ENCODE measurements at places on chromosomes 12 and 14.

DNA sequence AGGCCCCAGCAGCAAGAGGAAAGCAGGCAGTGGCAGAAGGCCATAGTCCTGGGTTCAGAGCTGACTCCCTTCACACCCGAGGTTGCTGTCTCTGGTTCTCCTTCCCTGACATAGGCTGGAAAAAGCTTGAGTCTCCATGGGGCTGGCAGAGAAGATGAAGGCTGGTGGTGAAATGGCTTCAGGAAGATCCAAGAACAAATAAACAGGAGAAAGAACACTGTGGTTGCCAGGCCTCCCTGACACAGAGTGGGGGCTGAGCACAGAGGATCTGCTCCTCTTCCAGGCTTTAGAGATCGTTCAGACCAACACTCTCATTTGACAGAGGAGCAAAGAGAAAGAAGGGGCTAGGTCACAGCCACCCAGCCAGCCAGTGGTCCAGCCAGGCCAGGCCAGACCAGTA lies 14.3 kb downstream of the HDAC7 start:
- DNase-seq, result no peak

- no peak for DNase-seq
Observed at GRCh38 chr12:7609495-7609894, 56.2 kb downstream of the APOBEC1 start.

DNA sequence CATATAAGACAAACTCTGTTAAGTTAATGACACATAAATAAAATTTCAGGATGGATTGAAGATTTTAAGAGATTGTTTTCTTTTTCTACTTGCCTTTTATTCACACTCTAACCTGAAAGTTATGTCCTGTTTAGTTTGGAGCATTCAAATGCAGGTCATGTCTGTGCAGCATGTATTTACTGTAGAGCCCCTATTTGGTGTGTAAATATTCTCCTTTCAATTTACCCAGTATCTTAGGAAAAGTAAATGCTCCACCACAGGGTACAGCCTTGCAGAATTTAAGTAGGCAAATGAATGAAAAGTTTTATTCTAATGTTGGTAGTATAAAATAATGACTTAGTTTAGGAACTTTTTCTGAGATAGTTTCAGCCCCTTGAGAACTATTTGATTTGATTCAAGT lies 6.2 kb upstream of the DCN start:
- DNase-seq, result no peak

GRCh38 chr12:28759333-28759732 lies 389.7 kb upstream of the FAR2 start:
- DNase-seq, result no peak

DNA sequence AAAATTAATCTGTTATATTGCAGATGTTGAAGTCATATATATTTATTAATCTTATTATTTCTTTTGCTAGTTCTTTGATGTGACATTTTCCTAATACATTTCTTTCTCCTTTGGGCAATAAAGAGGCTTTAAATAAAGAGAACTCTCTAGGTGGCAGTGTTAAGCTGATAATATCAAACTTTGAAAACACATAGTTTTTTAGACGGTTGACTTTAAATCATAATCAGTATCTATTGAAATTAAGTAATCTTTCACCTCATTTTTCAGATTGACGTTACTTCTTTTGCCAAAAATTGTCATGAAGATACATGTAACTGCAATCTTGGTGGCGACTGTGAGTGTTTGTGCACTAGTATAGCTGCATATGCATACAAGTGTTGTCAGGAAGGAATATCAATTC lies 130.8 kb upstream of the PTPRQ start:
- no peak for DNase-seq

- DNase-seq, result no peak
Observed at GRCh38 chr14:40188006-40188405, 755.8 kb upstream of the FBXO33 start.

- no peak for DNase-seq
Observed at GRCh38 chr14:70881549-70882177, 25.6 kb upstream of the PCNX1 start.

- DNase-seq, result no peak
Observed at GRCh38 chr12:72089678-72090077, 151.0 kb downstream of the TPH2 start.

DNA sequence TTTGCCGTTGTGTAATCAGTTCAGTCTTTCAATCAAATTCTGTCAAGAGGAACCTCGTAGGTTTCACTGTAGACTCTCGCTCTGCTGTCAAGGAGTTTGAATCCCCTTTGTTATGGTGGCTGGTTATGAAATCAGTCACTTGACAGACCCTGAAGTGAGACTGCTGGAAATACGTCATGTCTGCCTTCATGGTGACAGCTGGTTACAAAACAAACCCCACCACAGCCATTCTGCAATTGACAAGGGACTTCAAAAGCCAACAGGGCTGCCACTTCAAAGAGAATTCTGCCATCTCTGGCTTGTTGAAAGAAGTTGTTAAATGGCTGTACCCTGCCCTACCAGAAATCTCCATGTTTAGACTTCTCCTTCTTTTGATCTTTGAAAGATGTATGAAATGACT lies 286.9 kb downstream of the ERC1 start:
- DNase-seq, result no peak

DNA sequence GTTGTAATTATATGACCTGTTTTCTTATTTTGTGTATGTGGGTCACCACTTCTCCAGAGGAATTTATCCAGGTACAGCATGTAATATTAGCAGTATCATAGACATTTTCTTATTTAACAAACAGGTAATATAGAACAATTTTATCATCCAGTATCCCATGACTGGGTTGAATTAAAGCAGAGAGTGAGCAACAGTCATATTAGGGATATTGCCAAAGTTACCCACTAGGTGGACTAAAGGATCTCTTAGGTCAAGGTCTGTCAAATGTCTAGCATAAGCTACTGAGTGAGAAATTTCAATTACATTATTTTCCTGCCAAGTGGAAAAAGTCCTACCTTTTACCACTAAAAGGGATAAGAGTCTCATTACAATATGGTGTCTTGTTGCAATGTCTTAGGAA lies 62.1 kb upstream of the TRIM9 start:
- no peak for DNase-seq

Data from activated CD4-positive, alpha-beta T cell treated with anti-CD3 and anti-CD28 coated beads, Interleukin-2, amount 50 U/mL, for 48 hours (primary cell).